ENCODE measurements at places on chromosomes 2 and 18. TPM values are rescaled to one million over a fixed set of nuclear protein-coding genes. Genes with fewer than 3 reads are reported as not detected.

LYPD6B gene
- total RNA-seq: 2.0 TPM

GCKR gene
- 0.94 TPM for total RNA-seq

RTKN gene
- 98.3 TPM for total RNA-seq

TAF4B gene
- total RNA-seq: 1.9 TPM

FAM124B gene
- total RNA-seq: 0.94 TPM

INSIG2 gene
- total RNA-seq: 11.4 TPM

ATP6V1B1 gene
- total RNA-seq: not detected

- no peak overlapping the region for H3K4me3 ChIP-seq
- no peaks in the 10 kb centered on the region for H3K4me1 ChIP-seq
- no peaks in the 10 kb centered on the region for H3K27me3 ChIP-seq
- H3K36me3 ChIP-seq: no peaks in the 10 kb centered on the region
- no peak for DNase-seq
- no peak overlapping the region for H3K27ac ChIP-seq
Observed at GRCh38 chr2:116098049-116098448, 1655.6 kb downstream of the DPP10 start.

DNA sequence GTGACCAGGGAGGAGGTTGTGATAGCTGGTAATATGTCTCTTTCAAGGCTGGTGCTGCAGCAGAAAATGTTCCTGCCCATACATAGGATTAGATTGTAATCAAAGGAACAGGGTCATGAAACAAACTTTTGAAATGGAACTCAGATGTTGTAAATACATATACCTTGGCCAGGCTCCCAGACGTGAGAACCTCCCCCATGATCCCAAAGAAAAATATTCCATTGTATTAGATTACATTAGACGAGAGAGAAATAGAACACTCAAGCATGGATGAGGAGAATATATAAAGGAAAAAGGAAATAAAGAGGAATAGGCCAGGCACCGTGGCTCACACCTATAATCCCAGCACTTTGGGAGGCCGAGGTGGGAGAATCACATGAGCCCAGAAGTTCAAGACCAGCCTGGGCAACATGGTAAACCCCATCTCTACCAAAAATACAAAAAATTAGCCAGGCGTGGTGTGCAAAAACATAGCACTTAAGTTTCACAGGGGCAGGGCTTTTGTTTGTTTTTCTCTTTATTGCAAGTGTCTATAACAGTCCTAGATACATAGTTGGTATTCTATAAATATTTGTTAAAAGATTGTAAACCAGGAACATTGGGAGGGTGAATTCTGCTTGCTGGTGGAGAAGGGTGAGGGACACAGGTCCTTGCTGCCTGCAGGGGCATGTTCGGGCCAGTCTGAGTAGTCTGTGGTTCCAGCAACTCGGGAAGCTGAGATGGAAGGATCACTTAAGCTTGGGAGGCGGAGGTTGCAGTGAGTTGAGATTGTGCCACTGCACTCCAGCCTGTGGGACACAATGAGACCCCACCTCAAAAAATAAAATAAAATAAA lies 52.8 kb downstream of the RPL37A start:
- no peak for DNase-seq
- H3K27ac ChIP-seq: no peak overlapping the region
- no peaks in the 10 kb centered on the region for H3K36me3 ChIP-seq
- no peaks in the 10 kb centered on the region for H3K4me1 ChIP-seq

DNA sequence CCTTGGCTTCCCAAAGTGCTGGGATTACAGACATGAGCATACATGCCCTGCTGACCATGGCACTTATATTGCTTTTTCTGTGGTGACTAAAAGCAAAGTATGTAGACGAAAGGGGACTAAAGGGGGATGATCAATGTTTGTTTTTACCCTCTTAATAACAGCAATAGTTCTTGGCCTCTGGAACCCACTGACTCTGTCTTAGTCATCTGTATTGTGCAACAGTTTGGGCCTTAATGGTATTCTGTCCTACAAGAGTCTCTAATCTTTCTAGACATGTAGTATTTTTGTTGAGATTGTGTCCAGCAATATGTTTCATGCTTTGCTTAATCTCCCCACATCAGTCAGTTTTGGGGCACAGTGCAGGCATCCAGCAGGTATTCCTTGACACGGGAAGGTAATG lies 359.9 kb upstream of the FANCL start:
- H3K4me3 ChIP-seq: no peak overlapping the region

- H3K27ac ChIP-seq: no peak overlapping the region
- no peaks in the 10 kb centered on the region for H3K27me3 ChIP-seq
- no peak for DNase-seq
- H3K4me3 ChIP-seq: no peak overlapping the region
- H3K4me1 ChIP-seq: no peaks in the 10 kb centered on the region
Observed at GRCh38 chr2:74278176-74278575, 65.0 kb downstream of the SLC4A5 start.

GRCh38 chr2:54672590-54673456 lies 50.6 kb upstream of the EML6 start:
- H3K27ac ChIP-seq: peak overlapping the region; percentile 73
- H3K36me3 ChIP-seq: no peaks in the 10 kb centered on the region
- DNase-seq: no peak
- H3K4me1 ChIP-seq: no peaks in the 10 kb centered on the region

- H3K36me3 ChIP-seq: no peaks in the 10 kb centered on the region
- DNase-seq: no peak
- no peak overlapping the region for H3K4me3 ChIP-seq
- H3K27me3 ChIP-seq: no peaks in the 10 kb centered on the region
- peaks cover 23% of the 10 kb centered on the region for H3K4me1 ChIP-seq
- H3K27ac ChIP-seq: peak overlapping the region; percentile 64
Observed at GRCh38 chr2:64204703-64205102, 60.5 kb upstream of the PELI1 start.

DNA sequence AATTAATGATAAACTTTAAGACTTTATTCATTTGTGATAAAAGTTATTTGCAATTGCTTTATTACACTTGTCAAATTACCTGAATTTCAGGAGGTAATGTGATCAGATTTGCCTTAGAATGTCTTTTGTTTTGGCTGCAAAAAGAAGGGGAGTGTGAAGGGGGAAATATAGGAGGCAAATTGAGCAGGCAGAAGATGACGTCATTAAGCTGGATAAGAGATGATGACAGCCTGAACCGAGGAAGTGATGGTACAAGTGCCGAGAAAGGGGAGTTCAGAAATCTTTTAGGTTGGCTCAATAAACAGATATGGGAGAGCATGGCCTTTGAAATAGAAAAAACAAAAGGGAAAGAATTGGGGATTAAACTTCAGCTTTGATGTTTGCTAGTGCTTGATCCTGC lies 73.0 kb upstream of the TTN start:
- no peak overlapping the region for H3K27ac ChIP-seq
- no peaks in the 10 kb centered on the region for H3K27me3 ChIP-seq
- no peaks in the 10 kb centered on the region for H3K4me1 ChIP-seq

- no peaks in the 10 kb centered on the region for H3K27me3 ChIP-seq
- no peaks in the 10 kb centered on the region for H3K36me3 ChIP-seq
- no peak for DNase-seq
Observed at GRCh38 chr2:150129921-150130575, 357.4 kb downstream of the RND3 start.

GRCh38 chr2:53242090-53242489 lies 525.5 kb upstream of the CHAC2 start:
- DNase-seq: no peak
- H3K27me3 ChIP-seq: no peaks in the 10 kb centered on the region
- no peaks in the 10 kb centered on the region for H3K36me3 ChIP-seq
- no peaks in the 10 kb centered on the region for H3K4me1 ChIP-seq
- no peak overlapping the region for H3K4me3 ChIP-seq
- no peak overlapping the region for H3K27ac ChIP-seq

GRCh38 chr2:218354850-218355443 lies 1.7 kb upstream of the CATIP start:
- H3K27ac ChIP-seq: no peak overlapping the region
- no peak overlapping the region for H3K4me3 ChIP-seq
- DNase-seq: peak; percentile 76
- peaks cover 9% of the 10 kb centered on the region for H3K4me1 ChIP-seq

GRCh38 chr18:31609886-31610285 lies 18.2 kb downstream of the TTR start:
- H3K27ac ChIP-seq: no peak overlapping the region
- no peaks in the 10 kb centered on the region for H3K27me3 ChIP-seq
- no peaks in the 10 kb centered on the region for H3K4me1 ChIP-seq
- H3K36me3 ChIP-seq: no peaks in the 10 kb centered on the region

DNA sequence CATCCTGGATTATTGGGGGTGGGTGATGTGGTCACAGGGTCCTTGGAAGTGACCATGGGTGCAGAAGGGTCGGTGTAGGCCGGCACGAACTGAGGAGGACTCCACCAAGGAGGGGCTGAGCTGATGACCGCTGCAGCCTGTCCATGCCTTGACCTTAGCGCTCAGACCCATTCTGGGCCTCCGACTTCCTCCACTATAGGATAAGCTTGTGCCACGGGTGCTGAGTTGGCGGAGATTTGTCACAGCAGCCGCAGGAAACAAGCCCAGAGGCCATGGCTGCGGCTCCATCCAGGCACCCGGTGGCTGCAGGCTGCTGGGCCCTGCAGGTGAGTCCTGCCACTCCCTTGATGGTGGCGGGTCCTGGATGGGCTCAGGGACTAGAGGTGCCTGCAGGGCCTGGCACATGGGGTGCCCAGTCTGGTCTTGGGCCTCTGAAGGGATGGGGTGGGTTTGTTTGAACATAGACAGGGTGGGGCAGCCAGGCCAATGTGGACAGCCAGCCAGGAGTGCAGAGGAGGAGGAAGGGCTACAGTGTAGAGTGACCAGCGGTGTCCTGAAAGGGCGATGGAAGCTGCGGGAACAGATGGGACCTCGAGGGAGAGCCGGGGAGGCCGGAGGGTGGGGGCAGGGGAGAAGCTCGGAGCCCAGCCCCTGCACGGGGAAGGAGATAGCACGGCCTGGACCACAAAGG lies 84.8 kb downstream of the SEPTIN10 start:
- no peak overlapping the region for H3K27ac ChIP-seq
- H3K36me3 ChIP-seq: no peaks in the 10 kb centered on the region
- H3K4me1 ChIP-seq: no peaks in the 10 kb centered on the region

DNA sequence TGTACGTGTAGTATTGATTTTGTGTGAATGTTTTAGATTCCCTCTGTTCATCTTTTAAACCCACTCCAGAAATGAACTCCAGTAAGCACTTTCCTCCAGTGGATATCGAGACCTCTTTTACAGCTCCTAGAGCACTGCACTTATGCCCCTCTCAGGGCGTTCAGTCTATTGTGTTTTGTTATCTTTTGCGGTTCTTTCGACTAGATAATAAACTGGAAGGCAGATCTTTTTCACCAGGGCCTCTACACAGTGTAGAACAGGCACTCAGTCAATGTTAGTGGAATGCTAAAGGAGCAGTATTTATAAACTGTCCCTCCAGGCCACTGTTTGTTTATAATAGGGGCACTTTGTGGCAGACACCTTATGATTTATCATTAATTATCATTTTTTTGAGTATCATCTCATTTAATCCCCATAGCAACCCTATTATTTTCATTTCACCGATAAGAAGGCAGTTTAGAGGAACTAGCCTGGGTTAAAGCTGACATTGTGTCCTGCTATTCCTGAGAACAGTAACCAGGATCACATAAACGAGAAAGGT lies 742 bp upstream of the SOS1 start:
- peak overlapping the region; percentile 96 for H3K27ac ChIP-seq
- H3K27me3 ChIP-seq: no peaks in the 10 kb centered on the region
- H3K4me1 ChIP-seq: no peaks in the 10 kb centered on the region
- DNase-seq: no peak

DNA sequence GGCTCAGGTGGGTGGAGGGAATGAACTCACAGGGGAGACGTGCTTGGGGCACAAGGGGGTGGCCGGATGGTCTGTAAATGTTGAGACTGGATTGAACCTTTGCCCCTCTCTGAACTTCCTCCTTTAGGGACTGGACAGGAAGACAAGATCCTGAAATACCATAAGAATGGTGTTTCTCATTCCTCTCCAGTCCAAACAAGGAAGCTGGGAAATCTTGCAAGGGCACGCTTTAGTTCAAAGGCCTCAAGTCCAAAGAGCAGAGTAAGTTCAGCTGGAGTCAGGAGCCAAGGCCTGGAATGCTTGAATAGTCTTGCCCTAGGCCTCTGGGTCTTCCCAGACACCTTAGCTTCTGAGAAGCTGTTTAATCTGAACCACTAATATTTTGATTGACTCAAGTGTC lies 52.4 kb upstream of the SIX3 start:
- H3K36me3 ChIP-seq: no peaks in the 10 kb centered on the region
- no peaks in the 10 kb centered on the region for H3K4me1 ChIP-seq
- H3K4me3 ChIP-seq: no peak overlapping the region
- H3K27ac ChIP-seq: no peak overlapping the region

- DNase-seq: no peak
- H3K27ac ChIP-seq: no peak overlapping the region
- no peaks in the 10 kb centered on the region for H3K36me3 ChIP-seq
- no peaks in the 10 kb centered on the region for H3K27me3 ChIP-seq
- peaks cover 4% of the 10 kb centered on the region for H3K4me1 ChIP-seq
- no peak overlapping the region for H3K4me3 ChIP-seq
Observed at GRCh38 chr2:23456396-23456795, 71.4 kb downstream of the KLHL29 start.

GRCh38 chr18:63272638-63273037 lies 46.9 kb downstream of the BCL2 start:
- H3K27ac ChIP-seq: peak overlapping the region; percentile 18
- no peaks in the 10 kb centered on the region for H3K27me3 ChIP-seq
- no peaks in the 10 kb centered on the region for H3K4me1 ChIP-seq
- H3K4me3 ChIP-seq: no peak overlapping the region
- H3K36me3 ChIP-seq: no peaks in the 10 kb centered on the region

GRCh38 chr18:59633961-59634485 lies 63.2 kb downstream of the CCBE1 start:
- H3K27me3 ChIP-seq: no peaks in the 10 kb centered on the region
- no peaks in the 10 kb centered on the region for H3K36me3 ChIP-seq
- H3K27ac ChIP-seq: no peak overlapping the region
- H3K4me1 ChIP-seq: no peaks in the 10 kb centered on the region
- H3K4me3 ChIP-seq: no peak overlapping the region
